ENCODE measurements at places on chromosomes 3 and 15.

DNA sequence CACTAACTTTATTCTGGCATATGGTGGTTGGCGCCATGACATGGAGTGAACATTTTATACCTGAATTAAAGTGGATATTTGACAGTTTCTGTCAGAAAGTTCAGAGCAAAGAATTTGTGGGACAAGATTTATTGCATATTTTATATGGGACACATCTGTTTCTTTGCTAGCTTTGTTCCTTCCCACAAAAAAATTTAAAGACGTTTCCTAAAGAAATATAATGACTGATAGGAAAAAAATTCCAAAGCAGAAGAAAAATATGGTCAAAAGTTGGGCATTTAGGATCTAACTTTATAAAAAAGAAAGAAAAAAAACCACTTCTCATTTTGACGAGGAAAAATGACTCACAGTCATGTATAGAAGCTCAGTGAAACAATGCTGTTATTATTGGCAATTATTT is 101.6 kb downstream of the GREM1 start:
- no peaks in the 10 kb centered on the region for H3K4me1 ChIP-seq
- no peaks in the 10 kb centered on the region for H3K27me3 ChIP-seq
- no peak for DNase-seq
- H3K27ac ChIP-seq = no peak overlapping the region
- H3K36me3 ChIP-seq = no peaks in the 10 kb centered on the region
- H3K4me3 ChIP-seq = no peak overlapping the region

GRCh38 chr3:120563356-120564022 is 32.6 kb upstream of the NDUFB4 start:
- H3K4me3 ChIP-seq = no peak overlapping the region
- no peak overlapping the region for H3K27ac ChIP-seq
- H3K36me3 ChIP-seq = no peaks in the 10 kb centered on the region
- H3K27me3 ChIP-seq = no peaks in the 10 kb centered on the region

DNA sequence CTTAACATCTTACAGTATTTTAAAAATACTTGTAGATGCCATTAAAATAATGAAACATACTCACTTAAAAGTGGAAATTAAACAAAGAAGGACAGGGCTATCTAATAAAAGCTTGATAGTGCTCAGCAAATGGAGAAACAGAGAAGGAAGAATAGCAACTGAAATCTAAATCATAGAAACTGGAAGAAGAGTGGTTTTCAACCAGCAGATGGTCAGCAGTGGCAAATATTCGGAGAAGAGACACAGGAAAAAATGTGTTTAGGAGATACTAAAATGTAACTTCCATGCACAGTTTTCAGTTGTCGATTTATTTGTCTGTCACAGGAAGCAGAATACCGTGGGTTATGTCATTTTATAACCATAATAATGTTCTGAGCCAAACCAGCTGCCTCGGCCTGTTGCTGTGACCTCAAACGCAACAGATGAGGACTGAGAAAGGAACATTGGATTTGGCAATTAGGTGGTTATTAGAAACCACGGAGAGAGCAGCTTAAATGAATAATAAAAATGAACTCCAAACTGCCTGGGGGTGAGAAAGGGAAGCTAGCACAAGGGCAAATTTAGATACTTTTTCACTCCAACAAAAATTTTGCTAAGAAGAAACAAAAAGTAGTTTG is 246.6 kb upstream of the KCNMB2 start:
- H3K4me1 ChIP-seq = no peaks in the 10 kb centered on the region
- DNase-seq = no peak
- no peak overlapping the region for H3K4me3 ChIP-seq

DNA sequence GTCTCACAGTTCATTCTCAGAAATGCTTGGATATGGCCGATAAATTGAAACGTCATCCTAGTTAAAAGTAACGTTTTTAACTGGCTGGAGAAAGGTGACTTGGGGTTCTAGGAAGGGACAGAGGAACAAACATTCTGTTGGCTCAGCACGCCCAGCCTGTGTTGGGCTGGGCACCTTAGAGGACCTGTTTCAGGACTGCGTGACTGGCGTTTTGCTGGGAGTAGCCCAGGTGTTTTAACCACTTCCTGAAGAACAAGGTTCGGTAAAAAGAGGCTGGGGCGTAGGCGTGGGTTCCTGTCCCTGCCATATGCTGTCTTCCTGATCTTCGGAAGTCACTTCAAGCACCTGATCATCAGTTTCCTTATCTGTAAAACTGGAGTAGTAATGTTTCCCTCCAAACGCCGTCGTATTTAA is 1.1 kb upstream of the TLNRD1 start:
- H3K36me3 ChIP-seq = peaks cover 2% of the 10 kb centered on the region
- peak overlapping the region; percentile 95 for H3K27ac ChIP-seq
- H3K27me3 ChIP-seq = no peaks in the 10 kb centered on the region

DNA sequence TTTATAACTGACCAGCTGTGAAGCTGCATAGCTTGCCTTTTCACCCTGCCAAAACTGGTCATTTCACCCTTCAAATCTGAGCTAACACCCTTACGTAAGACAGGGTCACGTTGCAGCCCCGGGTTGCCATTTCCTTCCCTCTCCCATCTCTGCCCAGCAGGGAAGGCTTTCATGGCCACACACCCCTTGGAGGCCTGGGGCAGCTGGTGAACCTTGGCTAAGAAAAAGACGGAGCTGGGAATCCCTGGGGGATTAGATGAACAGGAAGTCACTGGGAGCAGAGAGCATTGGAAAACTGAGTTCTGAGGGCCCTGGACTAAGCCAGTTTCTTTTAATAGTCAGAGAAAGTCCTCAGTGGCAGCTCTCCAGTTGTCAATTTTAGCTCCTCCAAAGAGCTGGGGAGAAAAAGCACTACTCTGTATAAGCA is 67.8 kb downstream of the TTC23 start:
- H3K4me3 ChIP-seq = no peak overlapping the region
- DNase-seq = peak; percentile 88

DNA sequence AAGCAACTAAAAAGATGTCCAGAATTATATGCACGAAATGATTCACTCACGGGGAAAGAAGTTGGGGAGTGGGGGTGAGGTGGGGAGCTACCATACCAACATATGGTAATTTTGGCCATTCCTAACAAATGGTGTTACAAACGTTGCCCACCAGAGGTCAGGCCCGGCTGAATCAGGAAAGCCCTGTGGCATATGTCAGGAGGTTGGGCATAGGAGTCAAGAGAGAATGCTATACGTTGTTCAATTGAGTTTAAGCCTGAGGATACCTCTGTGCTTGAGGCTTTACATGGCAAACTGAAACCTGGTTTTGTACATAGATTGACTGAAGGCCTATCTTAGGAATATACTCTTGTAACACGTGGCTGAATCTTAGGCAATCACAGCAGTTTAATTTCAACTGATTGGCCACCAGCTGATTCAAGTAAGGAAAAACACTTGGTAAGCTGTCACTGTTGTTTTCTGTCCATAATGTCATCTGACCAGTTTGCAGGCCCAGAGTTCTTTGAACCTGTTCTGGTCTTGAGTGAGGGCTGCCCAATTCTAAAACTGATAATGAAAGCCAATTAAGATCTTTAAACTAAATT is 23.4 kb upstream of the SLC2A2 start:
- no peak overlapping the region for H3K27ac ChIP-seq
- H3K36me3 ChIP-seq = no peaks in the 10 kb centered on the region
- H3K4me1 ChIP-seq = peaks cover 3% of the 10 kb centered on the region
- H3K27me3 ChIP-seq = no peaks in the 10 kb centered on the region

- H3K36me3 ChIP-seq = no peaks in the 10 kb centered on the region
- no peak overlapping the region for H3K27ac ChIP-seq
- H3K4me3 ChIP-seq = no peak overlapping the region
- no peak for DNase-seq
- no peaks in the 10 kb centered on the region for H3K4me1 ChIP-seq
- H3K27me3 ChIP-seq = no peaks in the 10 kb centered on the region
Observed at GRCh38 chr3:19932422-19932821, 1.6 kb downstream of the EFHB start.

DNA sequence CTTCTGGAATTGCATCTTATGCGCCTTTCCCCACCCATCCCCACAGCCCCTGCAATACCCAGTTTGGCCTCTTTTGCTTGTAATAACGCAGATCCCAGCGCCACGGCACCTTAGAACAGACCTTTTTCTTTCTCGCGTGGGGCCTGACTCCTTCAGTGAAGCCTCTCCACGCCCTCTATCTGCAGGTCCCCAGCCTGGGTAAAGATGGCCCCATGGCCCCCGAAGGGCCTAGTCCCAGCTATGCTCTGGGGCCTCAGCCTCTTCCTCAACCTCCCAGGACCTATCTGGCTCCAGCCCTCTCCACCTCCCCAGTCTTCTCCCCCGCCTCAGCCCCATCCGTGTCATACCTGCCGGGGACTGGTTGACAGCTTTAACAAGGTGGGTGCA is 594 bp downstream of the CRELD1 start:
- peaks cover 16% of the 10 kb centered on the region for H3K36me3 ChIP-seq
- H3K27ac ChIP-seq = peak overlapping the region; percentile 94
- no peaks in the 10 kb centered on the region for H3K27me3 ChIP-seq
- peak overlapping the region; percentile 89 for H3K4me3 ChIP-seq
- DNase-seq = peak; percentile 71
- no peaks in the 10 kb centered on the region for H3K4me1 ChIP-seq

DNA sequence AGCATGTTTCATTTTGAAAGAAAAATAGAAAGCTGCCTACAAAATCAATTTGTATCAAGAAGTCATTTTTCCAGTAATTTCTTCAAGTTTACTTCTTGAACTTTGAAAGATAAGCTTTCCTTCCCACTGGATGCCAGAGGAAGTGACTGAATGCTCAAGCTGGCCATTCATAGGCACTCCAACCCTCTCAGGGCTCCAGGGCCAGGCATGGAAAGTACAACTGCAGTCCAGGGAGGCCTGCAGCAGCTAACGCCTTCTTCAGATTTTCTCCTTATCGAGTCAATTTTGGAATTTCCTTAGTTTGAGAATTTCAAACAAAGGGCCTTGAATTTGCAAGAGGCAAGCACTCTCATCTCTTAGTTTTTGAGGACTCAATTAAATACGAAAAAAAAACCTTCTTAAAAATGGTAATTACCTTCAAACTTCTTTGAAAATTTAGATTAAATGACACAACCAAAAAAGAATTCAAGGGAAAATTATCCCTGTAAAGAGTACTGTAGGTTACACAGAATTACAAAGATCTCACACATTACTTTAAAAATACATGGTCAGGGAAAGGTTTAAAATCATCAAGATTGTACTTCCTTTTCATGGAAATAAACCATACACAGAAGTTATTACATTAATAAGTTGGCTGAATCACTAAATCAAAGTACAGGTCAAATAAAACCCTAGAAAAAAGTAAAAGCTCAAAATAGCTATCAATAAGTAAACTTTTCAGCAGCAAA is 2.5 kb downstream of the UBP1 start:
- peak overlapping the region; percentile 78 for H3K4me3 ChIP-seq
- no peak for DNase-seq
- no peaks in the 10 kb centered on the region for H3K36me3 ChIP-seq
- peaks cover 14% of the 10 kb centered on the region for H3K4me1 ChIP-seq
- H3K27ac ChIP-seq = peak overlapping the region; percentile 41
- H3K27me3 ChIP-seq = no peaks in the 10 kb centered on the region

- H3K27me3 ChIP-seq = no peaks in the 10 kb centered on the region
- peak overlapping the region; percentile 23 for H3K4me3 ChIP-seq
- H3K36me3 ChIP-seq = no peaks in the 10 kb centered on the region
- H3K4me1 ChIP-seq = peaks cover 2% of the 10 kb centered on the region
- peak; percentile 85 for DNase-seq
- peak overlapping the region; percentile 71 for H3K27ac ChIP-seq
Observed at GRCh38 chr15:95174301-95175259, 943.2 kb downstream of the MCTP2 start.

DNA sequence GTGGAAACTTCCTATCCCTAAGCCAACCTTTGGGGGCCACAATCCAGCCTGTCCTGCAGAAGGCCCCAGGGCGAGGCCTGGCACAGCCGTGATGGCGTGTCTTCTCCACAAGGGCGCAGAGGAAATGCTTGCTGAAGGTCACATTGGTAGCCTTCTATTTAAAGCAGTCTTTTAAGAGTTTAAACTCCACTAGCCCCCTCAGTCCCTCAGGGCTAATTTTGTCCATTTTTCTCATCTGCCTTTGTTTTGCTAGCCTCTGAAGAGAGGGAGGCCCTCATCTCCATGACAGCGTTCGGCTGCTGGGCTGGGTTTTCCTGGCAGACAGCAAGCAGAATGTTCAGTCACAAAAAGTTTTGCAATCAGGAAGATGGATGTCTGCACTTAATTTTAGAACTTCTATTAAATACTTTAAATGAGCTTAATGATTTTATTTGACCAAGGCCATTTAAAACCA is 40.8 kb downstream of the RARB start:
- H3K4me1 ChIP-seq = peaks cover 21% of the 10 kb centered on the region
- H3K36me3 ChIP-seq = no peaks in the 10 kb centered on the region
- peak; percentile 94 for DNase-seq
- no peak overlapping the region for H3K4me3 ChIP-seq
- peak overlapping the region; percentile 76 for H3K27ac ChIP-seq
- no peaks in the 10 kb centered on the region for H3K27me3 ChIP-seq

- H3K27me3 ChIP-seq = no peaks in the 10 kb centered on the region
- no peaks in the 10 kb centered on the region for H3K36me3 ChIP-seq
- peak; percentile 70 for DNase-seq
- H3K4me3 ChIP-seq = no peak overlapping the region
Observed at GRCh38 chr3:32240159-32240545, 1.7 kb downstream of the CMTM8 start.

GRCh38 chr3:187150599-187150998 is 11.3 kb upstream of the RPL39L start:
- no peak for DNase-seq
- H3K27ac ChIP-seq = no peak overlapping the region
- H3K4me3 ChIP-seq = no peak overlapping the region

- no peaks in the 10 kb centered on the region for H3K27me3 ChIP-seq
- no peak for DNase-seq
Observed at GRCh38 chr15:93974804-93975481, 256.4 kb upstream of the MCTP2 start.

All from kidney (tissue), 22 donors.